Jurkat, Clone E6-1 (cell line): ENCODE measurements at places on chromosomes 5 and 9.
A peak's percentile ranks its signal among the peaks of the same experiment; 100 is the strongest.

DNA sequence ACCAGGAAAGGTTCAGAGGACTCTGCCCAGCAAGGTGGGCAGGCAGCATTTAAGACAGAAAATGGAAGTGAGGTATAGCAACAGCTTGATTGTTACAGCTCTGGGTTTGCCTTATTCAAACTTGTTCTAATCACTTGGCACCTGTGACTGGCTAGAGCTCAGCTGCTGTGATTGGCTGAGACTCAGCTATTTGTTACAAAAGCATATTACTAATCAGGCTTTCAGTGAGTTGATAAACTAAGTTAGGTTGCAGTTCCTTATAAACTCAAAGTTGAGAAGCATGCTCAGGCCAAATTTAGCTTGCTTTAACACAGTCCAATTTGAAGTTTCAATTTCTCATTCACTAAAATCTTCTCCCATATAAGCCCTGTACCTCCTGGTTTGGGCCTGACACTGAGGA lies 56.3 kb downstream of the GDA start:
- DNase-seq: no peak

DNA sequence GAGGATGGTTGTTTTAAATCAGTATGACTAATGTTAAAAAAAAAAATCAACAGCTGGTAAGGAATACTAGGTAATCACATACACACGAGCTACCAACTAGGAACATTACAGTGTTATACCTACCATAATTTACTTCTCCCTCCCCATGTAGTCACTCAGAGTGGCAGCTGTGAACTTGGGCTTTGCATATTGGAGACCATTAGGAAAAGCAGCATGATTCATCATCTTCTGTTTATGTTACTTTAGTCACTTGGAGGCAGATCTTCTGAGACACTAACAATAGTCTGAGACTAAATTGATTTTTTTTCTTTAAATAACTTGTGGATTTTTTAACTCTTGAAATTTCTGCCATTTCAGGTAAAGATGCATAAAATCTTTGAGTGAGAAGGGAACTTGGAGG lies 141.5 kb upstream of the NR4A3 start:
- DNase-seq: no peak

DNA sequence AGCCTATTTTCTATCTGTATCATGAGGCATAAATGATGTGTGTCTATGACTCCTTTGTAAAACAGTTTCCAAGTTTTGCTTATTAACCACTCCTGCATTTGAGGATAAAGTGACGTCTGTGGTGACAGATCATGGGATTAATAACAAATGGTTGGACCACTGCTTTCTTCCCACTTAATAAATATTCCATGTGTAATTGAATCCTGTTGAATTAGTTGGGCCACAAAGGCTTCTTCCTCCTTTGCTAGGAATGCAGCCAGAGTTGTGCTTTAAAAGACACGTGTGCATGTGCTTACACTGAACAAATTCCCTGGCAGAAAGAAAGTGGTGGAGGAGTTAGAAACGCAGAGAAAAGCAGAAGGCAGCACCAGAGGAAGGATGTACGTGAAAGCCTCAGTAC lies 150.2 kb downstream of the ACTBL2 start:
- no peak for DNase-seq

- DNase-seq: no peak
These were observed 107.8 kb upstream of the ATP10B start for GRCh38 chr5:160959804-160960203.

DNA sequence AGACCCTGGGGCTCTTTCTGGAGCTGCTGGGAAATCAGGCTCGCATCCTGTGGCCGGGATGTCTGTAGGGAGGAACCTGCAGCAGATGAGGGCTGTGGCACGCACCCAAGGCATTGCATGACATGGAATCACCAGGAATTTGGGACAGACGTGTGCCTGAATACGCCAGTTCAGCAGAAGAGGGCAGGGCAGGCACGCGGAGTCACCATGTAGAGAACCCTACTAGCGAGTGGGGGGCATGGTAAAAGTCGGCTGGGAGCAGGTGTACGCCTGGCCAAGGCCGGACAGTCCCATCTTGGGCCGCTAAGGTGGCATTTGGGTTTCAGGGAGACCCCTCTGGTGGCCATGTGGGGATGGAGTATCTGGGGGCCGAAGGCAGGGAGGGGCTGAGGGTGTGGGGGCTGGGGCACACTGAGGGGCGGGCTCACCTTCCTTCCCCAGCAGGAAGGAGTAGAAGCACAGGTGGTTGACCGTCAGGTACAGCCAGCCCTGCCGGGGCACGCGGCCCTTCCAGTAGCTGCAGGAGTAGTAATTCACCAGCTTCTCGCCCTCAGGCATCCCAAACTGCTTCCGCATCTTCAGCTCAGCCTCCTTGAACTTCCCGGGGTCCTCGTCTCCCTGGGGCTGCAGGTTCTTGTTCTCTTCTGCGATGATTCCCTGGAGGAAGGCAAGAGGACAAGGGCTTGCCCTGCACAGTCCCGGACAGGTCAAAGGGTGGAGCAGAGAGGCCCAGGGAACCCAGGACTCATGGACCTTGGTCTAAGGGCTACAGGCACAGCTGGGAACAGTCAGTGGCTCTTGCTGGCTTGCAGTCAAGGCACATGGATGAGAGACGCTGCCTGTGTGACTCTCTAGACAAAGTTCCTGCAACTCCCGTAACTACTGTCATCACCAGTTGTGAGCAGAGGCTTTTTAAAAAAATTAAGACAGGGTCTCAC lies 13.5 kb downstream of the TBC1D9B start:
- DNase-seq: no peak

- DNase-seq: no peak
These were observed 208.3 kb downstream of the CDH12 start for GRCh38 chr5:22644859-22645258.

GRCh38 chr5:124231802-124232201 lies 514.6 kb downstream of the ZNF608 start:
- no peak for DNase-seq

- DNase-seq: no peak
These were observed 212.3 kb downstream of the PALM2AKAP2 start for GRCh38 chr9:109992293-109992692.

- DNase-seq: no peak
These were observed 38.4 kb downstream of the SMC5 start for GRCh38 chr9:70297141-70297540.

DNA sequence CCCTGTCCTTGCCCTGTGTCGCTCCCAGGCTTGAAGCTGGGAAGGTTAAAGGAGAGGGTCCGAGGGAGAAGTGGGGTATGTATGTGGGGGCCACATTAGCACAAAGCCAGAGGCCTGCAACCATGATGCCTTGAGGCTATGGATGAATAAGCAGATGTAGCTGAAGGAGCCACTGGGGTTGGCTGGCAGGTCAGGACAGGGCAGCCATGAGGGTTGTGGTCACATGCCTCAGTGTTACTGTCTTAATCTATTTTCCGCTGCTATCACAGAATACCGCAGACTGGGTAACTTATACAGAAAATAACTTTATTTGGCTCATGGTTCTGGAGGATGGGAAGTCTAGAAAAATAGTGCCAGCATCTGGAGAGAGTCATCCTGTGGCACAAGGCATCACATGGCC lies 9.2 kb upstream of the GRHPR start:
- no peak for DNase-seq

- DNase-seq: no peak
These were observed 36.5 kb downstream of the CFAP95 start for GRCh38 chr9:69857131-69857530.

- DNase-seq: peak; percentile 22
These were observed 1.5 kb upstream of the STC2 start for GRCh38 chr5:173329491-173330337.

DNA sequence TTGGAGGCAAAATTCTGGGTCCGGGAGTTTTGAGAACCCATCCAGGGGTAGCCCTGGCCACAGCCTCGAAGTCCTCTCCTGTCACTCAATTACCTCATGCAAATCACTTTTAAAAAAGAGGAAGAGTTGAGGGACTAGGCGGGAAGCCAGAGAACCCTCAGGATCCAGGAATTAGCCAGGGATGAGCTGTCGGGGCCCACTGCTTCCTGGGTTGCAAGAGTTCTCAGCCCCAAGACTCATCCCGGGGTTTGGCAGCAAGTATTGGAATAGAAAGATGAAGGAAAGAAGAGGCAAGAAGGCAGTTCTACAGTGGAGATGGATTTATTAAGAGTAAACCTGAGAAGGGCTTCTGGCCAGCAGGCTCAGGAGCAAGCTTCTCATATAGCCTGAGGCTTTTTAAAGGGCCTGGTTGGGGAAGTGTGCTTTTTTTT lies 25.6 kb downstream of the C9orf50 start:
- DNase-seq: no peak

DNA sequence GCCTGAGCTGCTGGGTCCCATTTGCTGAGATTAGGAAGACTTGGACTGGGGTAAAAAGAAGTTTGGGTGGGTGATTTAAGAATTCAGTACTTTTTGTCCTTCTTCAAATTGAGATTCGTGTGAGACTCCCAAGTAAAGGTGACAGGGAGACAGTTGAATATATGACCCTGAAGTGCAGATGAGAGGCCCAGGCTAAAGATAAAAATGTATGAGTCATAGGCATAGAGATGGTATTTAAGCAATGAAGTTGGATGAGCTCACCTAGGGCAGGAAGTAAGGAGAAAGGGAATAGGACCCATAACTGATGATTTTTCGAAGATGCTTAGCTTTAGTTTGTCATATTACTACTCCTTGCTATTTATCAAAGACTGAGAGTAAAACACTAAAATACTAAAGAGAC lies 255.9 kb upstream of the ADRA1B start:
- DNase-seq: no peak

DNA sequence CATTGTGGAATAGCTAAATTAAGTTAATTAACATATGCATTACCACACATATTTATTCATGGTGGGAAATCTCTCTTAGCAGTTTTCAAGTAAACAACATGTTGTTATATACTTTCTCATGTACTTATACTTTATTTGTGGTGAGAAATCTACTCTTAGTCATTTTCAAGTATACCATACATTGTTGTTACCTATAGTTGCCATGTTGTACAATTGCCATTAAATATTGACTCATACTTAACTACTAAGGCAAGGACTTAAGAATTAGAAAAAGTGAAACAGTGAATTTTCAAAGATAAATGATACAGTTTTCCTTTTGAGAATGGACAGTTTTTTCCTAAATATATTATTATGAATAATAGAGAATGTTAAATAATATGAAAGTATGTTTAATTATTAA lies 27.7 kb downstream of the UGCG start:
- DNase-seq: no peak

GRCh38 chr9:95363051-95363841 lies 45.7 kb upstream of the FANCC start:
- DNase-seq: no peak

DNA sequence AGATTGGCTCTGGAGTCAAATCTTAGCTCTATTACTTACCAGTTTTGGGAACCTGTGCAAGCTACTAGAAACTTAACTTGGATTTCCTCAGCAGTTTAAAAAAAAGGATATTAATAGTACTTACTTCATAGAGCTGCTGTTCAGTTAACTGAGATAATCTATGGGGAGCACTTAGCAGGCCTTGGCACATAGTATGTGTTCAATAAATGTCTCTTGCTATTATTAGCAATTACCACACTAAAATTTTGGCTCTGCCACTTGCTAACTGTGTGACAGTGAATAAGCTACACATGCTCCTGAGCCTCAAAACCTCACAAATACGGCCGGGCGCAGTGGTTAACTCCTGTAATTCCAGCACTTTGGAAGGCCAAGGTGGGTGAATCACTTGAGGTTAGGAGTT lies 55.9 kb downstream of the CDK5RAP2 start:
- no peak for DNase-seq

- no peak for DNase-seq
These were observed 23.9 kb upstream of the IDNK start for GRCh38 chr9:83599071-83599470.

DNA sequence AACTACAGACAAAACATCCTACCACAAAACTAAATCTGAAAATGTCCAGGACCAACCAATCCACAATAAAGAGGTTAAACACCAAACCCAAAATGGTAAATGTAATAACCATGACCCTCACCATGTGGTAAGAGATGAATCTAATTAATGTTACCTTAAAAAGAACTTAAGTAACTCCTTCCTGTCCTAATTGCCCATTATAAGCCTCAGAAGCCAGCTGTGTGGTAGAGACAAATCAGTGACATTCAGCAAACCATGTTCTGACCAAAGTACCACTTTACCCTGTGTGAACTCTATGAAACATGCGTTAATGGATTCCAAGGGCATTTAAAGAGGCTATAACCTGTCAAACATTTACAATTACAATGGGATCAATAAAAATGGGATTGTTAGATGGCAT lies 25.0 kb downstream of the LPAR1 start:
- no peak for DNase-seq

DNA sequence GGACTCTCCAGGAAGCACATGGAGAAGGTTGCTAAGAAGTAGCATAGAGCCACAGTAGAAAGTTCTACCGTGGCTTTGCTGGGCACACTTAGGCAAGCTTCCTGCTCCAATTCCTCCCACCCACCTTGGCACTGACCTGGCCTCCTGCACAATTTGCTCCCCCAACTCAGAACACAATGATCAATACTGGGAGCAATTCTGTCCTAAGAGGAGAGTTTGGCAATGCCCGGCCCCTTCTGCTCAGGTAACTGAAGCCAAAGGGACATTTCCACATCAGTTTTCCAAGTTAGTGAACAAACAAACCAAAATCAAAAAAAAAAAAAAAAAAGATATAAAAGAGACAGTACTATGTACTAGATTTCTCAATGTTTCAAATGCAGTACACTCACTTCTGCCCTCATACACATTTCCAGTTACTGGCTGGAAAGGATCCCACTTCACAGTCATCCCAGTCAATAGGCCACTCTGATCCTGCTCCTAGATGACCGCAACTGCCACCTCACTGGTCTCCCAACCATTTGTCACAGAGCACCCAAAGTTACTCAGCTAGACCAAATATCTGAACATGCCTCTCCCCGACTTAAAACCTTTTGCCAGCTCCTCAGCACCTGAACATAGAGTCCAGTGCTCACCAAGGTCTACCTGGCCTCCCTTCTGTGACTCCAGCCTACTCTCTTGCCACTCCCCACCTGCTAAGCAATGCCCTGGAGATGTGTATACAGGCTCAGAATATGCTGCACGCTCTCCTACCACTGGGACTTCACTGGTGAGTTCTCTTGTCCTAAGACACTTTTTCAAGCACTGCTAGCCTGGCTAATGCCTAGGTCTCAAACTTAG lies 21.3 kb downstream of the ABCA1 start:
- DNase-seq: no peak

DNA sequence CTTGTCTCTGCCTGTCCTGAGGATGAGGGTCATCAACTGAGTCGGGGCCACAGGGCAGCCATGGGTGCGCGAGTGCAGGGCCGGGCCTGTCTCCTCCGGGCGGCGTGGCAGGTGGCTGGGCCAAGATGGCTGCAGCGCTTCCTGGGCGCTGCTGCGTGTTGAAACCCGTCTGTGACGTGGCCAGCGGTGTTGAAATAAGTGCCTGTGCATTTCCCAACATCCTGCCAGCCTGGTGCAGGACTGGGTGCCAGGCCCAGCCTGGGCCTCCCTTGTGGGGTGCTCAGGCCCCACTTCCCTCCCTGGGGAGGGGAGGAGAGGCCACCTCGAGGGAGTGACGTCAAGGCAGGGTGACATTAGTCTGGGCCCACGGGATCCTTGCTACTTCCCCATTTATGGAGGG lies 45.5 kb downstream of the RXRA start:
- no peak for DNase-seq
